Activated CD4-positive, alpha-beta T cell treated with anti-CD3 and anti-CD28 coated beads, Interleukin-2, amount 10 ng/mL, durations not matched to agents 7 days and 5 days (primary cell): ENCODE measurements at places on chromosomes 6 and 20. TPM values are rescaled to one million over a fixed set of nuclear protein-coding genes. Genes with fewer than 3 reads are reported as not detected.
A peak's percentile ranks its signal among the peaks of the same experiment; 100 is the strongest.

Gene RNF39
- not detected for total RNA-seq

Gene TDP2
- 47.1 TPM for total RNA-seq

Gene IP6K3
- total RNA-seq, result not detected

Gene STX11
- total RNA-seq, result 14.5 TPM

Gene TFAP2B
- total RNA-seq, result not detected

Gene TBX18
- total RNA-seq, result not detected

Gene NMBR
- total RNA-seq, result not detected

DNA sequence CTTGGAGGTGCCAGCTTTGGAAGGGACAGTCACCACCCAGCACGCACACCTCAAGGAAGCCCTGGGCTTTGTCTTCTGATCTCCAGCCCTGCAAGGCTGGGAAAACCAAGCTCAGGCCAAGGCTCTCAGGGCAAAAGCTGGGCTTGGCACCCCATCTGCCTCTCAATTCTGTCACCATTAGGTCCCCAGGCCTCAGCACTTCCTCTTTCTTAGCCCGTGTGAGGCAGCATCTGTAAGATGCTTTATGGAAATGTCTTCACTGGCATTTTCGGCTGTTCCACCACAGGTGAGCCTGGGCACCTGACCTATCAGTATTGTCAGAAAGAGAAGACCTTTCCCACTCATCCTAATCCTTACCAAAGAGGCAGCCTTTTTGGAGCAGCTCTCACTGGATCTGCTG, 24.6 kb downstream of the GMEB2 start:
- no peak for DNase-seq

- DNase-seq, result no peak
Observed at GRCh38 chr6:155264693-155265320, 994 bp downstream of the CLDN20 start.

GRCh38 chr20:53226826-53227225, 254.7 kb downstream of the TSHZ2 start:
- DNase-seq, result no peak

DNA sequence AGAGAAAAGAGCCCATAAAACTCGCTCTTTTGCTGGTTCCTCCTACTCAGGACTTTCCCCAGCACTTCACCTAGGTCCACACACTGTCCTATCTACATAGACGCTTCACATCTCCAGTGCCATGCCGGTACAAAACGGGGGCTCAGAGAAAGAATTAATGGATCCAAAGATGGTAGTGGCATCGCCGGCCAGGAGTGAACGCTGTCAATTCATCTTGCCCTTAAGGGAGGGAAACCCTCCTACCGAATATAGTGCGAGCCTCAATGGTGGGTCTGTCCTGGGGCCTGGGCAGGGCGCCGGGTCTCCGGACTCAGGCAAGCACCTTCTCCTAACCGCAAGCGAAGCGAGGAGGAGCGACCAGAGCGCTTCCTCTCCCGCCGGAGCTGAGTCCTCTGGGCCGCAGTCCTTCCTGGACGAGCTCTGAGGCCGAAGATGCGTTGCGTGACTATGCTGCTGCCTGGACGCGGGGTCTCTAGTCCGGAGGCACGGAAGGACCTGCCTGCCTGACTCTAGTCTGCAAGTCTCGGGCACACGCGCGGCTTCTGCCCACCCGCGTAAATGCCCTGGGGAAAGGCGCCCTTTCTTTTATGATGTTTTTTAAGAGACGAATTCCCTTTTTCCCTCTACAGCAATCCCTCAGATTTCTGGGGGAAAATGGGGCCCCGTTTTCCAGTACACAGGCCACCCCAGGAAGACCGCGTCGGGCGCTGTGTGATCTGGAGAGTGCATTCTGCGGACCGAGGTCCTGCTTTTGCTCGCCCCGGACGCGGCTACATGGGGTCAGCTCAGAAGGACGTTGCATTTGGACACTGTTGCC, 100.1 kb upstream of the PRDM1 start:
- DNase-seq, result no peak

DNA sequence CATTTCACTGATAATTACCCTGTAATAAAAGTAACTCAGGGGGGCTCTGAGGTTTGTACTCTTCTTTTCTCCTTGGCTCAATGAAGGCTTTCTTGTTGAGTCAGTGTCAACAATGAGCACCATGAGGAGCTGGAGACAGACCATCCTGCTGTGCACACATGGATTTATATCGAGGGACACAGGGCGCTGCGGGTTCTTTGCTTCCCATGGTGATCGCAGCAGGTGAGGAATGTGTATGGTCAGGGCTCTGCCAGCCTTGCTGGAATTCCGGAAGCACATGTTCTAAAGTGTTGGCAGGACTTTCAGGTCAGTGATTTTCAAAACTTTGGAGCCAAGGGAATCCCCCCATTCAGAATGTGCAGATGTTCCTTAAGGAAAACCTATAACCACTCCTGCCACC, 27.1 kb downstream of the SMOC2 start:
- DNase-seq, result no peak

GRCh38 chr6:130377371-130377770, 11.6 kb downstream of the TMEM200A start:
- no peak for DNase-seq

DNA sequence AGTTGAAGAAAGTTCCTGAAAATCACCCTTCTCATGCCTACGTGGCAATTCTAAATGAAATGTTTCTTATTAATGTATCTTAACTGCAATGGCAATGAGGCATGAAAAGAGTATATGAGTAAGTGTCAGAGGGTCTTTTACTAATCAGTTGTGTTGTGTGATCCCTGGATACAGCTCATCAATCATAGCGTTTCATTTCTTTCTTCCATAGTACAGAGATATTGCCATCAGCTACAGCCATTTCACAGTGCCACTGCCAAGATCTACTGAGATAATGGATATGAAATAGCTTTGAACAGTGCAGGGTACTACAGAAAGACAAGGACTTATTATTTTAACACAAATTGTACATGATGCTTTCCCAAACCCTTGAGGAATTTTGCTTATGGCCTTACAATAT, 450.8 kb downstream of the KHDRBS2 start:
- no peak for DNase-seq

DNA sequence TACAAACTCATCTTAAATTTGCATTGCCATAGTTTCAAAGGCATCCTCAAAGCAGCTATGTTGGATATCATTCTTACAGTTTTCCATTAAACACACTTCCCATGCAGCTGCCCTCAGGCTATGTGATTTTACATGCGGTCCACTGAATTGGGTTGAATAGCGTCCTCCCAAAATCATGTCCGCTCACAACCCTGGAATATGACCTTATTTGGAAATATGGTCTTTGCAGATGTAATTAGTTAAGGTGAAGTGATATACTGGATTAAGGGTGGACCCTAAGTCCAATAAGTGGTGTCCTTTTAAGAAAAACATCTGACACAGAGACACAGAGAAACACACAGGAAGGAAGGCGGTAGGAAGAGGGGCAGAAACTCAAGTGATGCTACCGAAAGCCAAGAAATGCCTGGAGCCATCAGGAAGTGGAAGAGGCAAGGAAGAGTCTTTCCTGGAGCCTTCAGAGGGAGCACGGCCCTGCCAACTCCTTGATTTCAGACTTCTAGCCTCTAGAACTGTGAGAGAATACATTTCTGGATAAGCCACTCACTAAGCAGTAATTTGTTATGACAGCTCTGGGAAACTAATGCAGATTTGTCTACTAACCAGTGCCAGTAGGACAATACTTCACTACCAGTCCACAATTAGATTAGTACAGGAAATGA, 42.7 kb upstream of the NHSL1 start:
- no peak for DNase-seq

GRCh38 chr6:84753173-84753572, 11.2 kb downstream of the TBX18 start:
- DNase-seq, result no peak

DNA sequence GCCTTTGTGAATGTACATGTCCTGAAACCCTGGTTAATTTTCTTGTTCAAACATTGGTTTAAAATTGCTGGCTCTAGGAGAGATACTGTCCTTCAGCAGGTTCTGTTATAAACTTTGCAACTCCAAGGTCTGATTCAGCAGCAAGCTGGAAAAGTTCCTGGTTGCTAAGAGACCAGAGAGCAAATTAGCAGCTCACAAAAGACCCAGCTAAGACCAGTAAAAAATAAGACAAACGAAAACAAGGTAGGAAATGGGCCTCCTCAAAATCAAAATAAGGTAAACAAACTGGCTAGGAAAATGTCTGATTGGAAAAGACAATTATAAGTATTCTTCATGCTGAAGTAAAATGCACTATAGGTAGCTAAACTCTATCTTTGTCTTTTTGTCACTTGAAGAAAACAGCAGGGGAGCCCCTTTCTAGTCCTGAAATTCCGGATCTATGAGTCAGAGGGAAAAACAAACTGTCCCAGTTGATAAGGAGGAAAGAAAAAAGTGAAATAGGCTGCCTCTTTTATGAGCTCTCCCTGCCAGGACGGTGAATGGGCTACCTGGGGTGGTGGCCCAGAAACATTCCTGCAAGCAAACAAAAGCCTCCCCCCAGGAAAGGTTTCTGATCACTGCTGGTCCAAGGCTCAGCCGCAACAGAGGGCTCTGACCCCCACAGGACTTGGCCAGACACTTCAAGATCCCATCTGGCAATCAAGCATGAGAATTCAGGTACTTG, 41.6 kb downstream of the UNC5CL start:
- DNase-seq, result no peak

- DNase-seq, result no peak
Observed at GRCh38 chr6:17494919-17495318, 101.5 kb downstream of the CAP2 start.

DNA sequence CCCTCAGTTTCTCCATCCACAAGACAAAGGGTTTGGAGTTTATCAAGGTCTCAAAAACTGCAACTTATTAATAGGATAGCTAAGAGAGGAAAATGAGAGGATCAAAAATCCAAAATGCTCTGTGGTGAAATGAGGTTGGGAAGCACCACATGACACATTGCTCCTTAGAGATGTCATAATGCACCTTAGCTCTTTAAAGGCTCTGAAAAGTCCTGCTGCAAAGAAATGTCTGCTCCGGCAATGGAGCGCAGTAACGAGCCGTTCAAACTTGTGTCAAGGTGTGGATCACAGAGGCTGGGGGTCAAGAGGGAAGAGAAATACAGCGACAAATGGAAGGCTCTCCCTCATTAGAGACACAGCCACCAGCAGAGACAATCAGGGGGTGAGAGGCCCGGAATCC, 53.1 kb downstream of the BMP7 start:
- no peak for DNase-seq

DNA sequence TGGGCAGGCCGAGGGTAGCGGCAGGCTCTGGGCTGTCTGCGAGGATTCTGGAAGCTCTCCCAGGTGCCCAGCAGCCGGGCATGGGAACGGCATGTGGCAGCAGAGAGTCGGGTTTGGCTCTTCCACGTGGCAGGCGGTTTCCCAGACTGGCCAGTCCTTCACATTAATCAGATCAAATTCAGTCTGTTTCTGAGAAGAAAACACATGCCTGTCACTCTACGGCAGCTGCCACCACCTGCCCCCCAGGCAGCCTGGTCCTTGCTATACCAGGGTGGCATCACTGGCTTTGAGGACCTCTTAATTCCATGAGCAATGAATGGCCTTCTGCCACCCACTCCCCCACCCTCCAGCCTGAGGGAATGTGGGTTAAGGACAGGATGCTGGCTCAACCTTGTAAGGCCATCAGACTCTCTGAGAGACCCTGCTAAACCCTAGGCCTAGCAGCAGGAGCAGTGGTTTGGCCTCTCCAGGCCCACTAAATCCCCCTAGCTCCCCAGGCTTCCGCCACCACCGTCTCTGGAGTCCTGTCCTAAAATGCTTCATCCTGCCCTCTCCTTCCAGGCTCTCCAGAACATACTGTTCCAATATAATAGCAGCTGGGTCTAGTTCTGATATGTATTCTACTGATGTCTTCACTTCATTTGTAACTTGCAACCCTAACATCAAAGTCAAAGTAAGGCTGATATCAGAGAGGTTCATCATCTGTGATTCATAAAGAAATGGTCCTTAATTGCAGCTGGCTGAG, 47.8 kb downstream of the PLCG1 start:
- no peak for DNase-seq

DNA sequence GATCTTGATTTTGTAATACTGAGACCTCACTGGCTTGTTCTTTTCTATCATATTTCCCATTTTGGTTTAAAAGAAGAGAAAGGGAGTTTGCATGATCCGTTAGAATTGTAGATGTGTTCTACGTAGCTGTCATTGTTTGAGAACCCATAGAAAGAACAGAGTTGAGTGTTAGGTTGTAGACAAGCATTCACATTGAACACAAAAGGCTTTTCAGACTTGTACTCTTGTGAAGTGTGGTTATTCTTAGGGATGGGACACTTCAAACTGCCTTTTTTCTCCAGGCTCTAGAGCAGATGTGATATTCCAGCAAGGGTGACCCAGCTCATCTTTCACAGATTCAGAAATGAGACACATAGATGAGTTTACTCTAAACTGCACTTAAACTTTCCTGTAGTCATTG, 19.9 kb downstream of the FOXO3 start:
- no peak for DNase-seq

GRCh38 chr6:137218473-137218916, 690 bp downstream of the IFNGR1 start:
- DNase-seq, result peak; percentile 52

DNA sequence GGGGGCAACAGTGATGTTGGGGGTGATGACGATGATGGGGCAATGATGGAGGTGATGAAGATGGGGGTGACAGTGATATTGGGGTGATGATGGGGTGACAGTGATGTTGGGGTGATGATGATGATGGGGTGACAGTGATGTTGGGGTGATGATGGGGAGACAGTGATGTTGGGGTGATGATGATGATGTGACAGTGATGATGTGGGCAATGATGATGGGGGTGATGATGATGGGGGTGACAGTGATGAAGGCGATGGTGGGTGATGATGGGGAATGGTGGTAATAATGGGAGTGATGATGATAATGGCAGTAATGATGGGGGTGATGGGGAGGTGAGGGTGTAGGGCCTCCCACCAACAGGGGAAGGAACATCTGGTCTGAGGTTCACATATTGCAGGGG, 150.6 kb downstream of the ERMARD start:
- DNase-seq, result no peak

DNA sequence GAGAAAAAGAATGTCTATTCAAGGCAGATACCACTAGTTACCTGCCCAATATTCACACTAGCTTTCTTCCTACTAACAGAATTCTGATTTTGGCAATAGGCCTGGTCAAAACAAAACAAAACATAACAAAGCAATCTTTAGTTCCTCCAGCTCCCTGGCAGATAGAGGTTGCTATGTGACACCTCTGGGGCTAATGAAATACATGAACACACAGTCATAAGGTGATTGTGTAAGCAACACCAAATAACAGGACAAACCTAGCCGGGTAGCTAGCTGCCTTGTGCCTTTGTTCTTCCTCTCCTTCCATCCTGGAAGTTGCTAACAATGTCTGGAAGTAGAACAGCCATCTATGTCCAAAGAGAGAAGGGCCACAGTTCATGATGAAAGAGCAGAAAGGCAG, 6.0 kb upstream of the HMGN3 start:
- DNase-seq, result no peak

DNA sequence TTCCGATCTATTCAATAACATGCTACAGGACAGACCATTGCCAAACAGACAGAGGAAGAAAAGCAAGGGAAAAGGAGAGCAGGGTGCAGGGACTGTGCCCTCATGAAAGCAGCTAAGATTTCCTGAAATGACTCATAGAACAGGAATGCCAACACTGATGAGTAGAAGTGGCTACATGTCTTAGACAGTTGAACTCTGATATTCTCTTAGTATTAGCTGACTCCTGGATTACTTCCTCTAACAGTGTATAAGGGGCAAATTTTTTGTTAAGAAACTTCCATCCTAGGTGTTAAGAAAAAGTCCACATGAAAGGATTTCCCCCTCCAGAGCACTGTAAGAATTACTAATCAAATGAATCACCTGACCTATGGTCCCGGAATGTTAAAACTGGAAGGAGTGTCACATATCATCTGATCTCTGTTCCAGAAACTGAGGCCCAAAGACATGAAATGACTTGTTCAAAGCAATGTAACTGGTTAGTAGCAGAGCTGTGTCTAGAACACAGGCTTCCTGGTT, 224.9 kb downstream of the IBTK start:
- DNase-seq, result no peak
